GM04503 (cell line): ENCODE measurements at places on chromosomes 16 and 17.

DNA sequence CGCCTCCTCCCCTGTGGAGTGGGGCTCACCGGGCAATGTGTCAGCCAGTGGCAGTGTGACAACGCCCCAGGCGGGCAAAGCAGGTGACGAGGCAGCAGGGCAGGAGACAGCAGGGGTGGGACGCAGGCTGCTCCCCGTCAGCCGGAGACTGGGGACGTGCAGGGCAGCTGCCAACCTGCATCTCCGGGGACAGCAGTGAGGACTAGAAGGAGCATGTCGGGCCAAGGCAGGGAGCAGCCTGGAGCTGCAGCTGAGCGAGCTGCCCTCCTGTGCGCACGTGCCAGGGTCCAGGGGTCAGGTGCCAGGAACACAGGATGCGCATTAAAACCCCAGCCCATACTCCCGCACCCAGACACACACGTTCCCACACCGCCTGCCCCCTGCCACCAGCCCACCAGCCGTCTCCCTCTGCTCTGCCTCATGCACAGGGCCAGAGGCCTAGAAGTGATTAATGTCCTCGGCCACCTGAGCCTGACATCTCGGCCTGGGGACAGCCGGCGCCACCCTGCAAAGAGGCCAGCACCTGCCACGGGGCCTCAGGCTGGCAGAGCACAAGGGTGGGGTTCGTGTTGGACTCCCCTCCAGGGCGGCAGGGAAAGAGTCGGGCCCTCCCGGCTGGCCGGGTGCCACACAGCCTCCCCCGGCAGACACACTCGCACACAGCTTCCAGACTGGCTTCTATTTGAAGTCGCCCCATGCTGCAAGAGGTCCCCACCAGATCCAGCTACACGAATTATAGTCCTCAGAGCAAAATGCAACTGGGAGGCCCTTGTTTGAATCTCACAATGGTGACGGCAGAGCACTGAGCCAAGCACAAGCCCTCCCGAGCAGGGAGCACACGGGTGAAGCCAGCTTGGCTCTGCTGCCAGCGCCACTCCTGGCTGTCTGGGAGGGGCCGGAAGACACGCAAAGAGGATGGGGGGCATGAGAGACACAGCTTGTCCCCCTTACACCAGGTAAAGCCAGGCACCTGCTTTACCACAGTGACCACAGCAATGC is 90.4 kb downstream of the RBFOX3 start:
- DNase-seq, result no peak

GRCh38 chr16:22813223-22813947 is 577 bp upstream of the HS3ST2 start:
- DNase-seq, result no peak

GRCh38 chr16:66133643-66134338 is 232.7 kb upstream of the CDH5 start:
- DNase-seq, result no peak

DNA sequence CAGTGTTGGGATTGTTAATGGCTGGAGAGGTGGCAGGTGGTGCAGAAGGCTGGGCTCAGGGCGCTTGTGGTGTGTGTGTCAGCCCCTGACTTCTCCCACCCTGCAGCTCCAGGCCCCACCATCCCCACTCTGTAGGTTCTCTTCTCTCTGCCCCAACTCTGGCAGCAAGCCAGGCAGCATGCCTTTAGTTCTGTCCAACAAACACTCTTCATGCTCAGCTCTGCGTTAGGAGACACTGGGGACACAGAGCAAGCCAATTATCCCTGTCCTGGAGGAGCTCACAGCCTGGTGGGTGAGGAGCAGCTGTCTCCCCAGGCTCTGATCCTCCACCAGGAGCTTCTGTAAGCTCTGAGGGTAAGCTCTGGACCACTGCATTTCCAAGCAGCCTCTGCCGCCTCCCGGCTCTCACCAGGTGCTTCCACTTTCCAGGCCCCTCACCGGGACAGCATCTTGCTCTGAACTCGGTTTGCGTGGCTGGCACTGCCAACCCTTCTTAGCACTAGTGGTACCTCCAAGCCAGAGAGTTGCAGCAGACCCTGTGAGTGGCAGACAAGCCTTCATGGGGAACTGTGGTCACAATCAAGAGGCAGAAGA is 34.3 kb upstream of the WSCD1 start:
- DNase-seq, result no peak

DNA sequence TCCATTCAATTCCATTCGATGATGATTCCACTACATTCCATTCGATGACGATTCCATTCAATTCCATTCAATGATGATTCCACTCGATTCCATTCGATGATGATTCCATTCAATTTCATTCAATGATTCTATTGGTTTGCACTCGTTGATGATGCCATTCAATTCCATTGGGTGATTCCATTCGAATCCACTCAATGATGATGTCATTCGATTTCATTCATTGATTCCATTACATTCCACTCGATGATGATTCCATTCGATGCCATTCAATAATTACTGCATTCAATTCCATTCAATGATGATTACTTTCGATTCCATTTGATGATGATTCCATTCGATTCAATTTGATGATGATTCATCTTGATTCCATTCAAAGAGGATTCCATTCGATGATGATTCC is 1299.4 kb downstream of the TP53TG3F start:
- DNase-seq, result no peak

DNA sequence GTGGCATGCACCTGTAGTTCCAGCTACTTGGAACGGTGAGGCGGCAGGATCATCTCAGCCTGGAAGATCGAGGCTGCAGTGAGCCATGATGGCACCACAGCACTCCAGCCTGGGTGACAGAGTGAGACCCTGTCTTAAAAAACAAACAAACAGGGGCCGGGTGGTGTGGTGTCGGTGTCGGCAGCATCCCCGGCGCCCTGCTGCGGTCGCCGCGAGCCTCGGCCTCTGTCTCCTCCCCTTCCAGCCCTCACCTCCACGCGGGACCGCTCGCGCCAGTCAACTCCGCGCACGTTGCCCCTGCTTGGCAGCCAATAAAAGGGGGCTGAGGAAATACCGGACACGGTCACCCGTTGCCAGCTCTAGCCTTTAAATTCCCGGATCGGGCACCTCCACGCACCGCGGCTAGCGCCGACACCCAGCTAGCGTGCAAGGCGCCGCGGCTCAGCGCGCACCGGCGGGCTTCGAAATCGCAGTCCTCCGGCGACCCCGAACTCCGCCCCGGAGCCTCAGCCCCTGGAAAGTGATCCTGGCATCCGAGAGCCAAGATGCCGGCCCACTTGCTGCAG is 204.7 kb downstream of the CDRT15L2 start:
- no peak for DNase-seq

- DNase-seq, result no peak
Measured at GRCh38 chr16:65838001-65838400, 528.5 kb upstream of the CDH5 start.

GRCh38 chr17:29802246-29802645 is 127.8 kb downstream of the SSH2 start:
- DNase-seq, result no peak

DNA sequence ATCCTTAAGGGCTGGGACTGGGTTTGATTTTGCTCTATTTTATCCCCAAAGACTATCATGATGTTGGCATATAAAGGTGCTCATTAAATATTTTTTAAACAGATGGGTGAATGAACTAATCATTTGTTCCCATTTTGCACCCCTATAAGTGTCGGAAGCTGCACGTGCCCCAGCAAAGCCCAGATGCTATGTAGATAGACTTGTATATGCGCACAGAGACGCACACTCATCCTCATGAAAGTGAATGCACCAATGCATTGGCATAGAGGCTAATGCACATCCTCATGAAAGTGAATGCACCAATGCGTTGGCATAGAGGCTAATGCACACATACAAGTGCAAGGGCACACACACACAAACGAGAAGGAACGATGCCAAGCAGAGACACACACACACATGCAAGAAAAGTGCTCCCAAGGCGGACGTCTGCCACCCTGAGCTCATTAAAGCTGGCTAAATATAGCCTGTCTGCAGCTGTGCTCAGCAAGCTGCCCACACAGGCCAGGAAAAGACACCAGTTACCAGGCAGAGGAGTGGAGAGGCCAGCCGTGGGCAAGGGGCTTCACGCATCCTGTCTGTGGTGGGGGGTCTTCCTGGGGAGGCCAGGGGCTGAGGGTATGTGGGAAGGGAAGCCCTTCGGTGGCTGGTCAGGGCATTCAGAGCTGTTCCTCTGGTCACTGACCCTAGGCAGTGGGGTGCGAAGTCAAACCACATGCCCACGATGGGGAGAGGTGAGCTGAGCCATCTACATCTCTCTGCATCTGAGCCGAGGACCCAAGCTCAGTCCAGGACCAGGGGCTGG is 52.6 kb downstream of the PIMREG start:
- no peak for DNase-seq

DNA sequence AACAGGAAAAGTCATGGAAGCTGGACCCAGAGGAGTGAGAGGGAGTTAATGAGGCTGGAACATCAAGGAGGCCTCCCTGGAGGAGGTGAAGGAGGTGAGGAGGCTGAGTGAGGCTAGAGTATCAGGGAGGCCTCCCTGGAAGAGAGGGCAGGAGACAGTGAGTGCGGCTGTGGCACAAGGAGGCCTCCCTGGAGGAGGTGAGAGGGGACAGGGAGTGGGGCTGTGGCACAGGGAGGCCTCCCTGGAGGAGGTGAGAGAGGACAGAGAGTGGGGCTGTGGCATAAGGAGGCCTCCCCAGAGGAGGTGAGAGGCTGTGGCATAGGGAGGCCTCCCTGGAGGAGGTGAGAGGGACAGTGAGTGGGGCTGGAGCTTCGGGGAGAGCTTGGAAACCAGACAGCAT is 5.5 kb downstream of the CAMKK1 start:
- no peak for DNase-seq

DNA sequence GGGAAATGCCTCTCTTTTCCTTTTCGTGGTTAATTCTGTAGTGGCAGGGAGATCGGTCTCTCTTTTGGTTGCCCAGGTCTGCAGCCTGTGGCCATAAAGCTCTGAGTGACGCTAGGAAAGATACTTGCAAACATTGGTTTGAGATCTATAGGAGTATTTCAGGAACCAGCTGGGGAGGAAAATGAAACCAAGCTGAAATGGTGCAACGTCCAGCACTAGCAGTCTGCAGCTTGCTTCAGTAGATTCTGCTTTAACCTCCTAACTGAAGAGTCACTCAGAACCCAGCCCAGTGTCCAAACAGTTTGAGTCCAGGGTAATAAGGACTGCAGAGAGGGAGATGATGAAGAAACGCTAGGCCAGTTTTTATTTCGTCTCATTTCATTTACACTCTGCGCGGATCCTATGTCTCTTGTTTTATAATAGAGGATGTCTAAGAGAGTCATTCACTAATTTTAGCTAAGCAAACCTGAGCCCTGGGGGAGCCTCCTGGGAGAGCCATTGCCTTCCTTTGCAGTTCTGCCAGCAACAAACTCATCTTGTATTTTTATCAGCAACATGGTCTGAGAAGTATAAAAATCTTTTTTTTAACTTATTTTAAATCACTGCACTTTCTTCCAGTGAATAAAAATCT is 12.0 kb downstream of the SP2 start:
- no peak for DNase-seq

DNA sequence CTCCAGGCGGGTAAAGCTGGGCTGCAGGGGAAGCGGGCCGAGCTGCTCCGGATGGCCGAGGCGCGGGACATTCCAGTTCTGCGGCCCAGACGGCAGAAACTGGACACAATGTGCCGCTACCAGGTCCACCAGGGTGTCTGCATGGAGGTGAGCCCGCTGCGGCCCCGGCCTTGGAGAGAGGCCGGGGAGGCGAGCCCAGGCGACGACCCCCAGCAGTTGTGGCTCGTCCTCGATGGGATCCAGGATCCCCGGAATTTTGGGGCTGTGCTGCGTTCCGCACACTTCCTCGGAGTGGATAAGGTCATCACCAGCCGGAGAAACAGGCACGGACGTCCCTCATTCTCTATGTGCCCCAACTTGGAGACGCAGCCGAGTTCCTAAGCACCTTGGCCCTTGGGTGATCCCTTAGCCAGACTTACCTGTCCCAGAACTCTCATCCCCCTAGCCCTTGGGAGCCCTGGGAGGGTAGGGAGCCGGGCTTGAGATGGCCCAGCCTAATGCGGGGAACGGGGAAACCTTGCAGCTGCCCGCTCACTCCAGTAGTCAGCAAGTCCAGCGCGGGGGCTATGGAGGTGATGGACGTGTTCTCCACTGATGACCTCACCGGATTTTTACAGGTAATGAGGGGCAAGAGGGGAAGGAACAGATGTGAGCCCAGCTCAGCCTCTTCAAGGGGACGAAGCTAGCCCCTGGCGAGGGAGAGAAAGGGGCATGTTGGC is 806 bp downstream of the MRM1 start:
- DNase-seq, result no peak

GRCh38 chr17:63082952-63083351 is 116.9 kb downstream of the TANC2 start:
- DNase-seq, result no peak

DNA sequence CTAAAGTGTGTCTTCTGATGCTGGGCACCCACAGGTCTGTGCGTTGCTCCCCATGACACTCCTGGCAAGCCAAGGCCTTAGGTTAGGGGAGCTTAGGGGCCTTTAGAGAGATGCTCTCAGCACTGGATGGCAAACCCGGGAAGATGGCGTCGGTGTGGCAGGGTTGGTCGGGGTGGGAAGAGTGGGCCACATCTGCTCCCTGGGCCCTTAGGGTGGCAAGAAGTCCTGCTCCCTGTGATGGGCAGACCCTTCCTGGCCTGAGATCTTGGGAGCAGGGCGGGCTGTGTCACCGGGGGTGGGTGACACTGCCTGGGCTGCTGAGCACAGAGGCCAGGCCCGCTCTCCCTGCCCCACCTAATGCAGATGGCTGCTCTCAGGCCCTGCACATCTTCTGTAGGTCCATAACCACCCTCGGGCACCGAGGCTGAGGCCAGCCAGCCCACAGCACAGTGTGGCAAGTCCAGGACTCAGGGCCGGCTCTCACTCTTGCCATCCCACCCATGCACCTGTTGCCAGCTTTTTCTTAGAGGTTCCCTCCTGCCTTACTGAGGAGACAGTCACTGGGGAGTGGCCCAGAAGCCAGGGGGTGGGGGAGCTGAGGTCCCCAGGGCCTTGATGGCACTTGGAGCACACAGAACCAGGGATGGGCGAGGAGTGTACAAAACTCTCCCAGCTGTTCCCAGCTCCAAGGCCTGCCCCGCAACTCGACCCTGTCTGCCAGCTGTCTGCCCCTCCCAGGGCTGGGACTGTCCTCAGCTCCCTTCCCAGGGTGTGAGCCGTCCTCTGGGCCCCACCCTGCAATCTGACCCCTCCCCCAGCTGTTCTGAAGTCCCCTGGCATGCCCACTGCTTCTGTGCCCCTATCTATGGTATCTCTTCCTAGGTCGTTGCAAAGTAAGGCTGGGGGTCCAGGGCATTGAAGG is 4.4 kb upstream of the MTSS2 start:
- no peak for DNase-seq

- DNase-seq, result no peak
Measured at GRCh38 chr16:84062734-84063640, 20.4 kb upstream of the SLC38A8 start.

GRCh38 chr16:22225060-22225459 is 19.0 kb downstream of the EEF2K start:
- DNase-seq, result no peak

GRCh38 chr17:14760212-14760611 is 459.3 kb downstream of the HS3ST3B1 start:
- DNase-seq, result no peak

GRCh38 chr16:55976815-55977214 is 101.6 kb upstream of the CES5A start:
- no peak for DNase-seq
